ENCODE measurements at places on chromosomes 13 and 19. TPM values are rescaled to one million over a fixed set of nuclear protein-coding genes. Genes with fewer than 3 reads are reported as not detected.

Gene ZNF100
- total RNA-seq = 23.6 TPM

Gene LGALS7B
- not detected for total RNA-seq

Gene UNC13A
- 0.02 TPM for total RNA-seq

Gene AZU1
- not detected for total RNA-seq

Gene CYP2A13
- not detected for total RNA-seq

Gene C2CD4C
- 0.44 TPM for total RNA-seq
